Caki2 (cell line): ENCODE measurements at places on chromosomes 1 and 21. TPM values are rescaled to one million over a fixed set of nuclear protein-coding genes. Genes with fewer than 3 reads are reported as not detected.

HYI gene
- total RNA-seq = 40.6 and 79.4 TPM in 2 replicates

SYT6 gene
- total RNA-seq = not detected in 2 replicates

FMO5 gene
- 0.30 and 0.35 TPM in 2 replicates for total RNA-seq

CELA3B gene
- total RNA-seq = not detected in 2 replicates

PARS2 gene
- total RNA-seq = 11.1 and 12.0 TPM in 2 replicates

TNFAIP8L2 gene
- not detected in 2 replicates for total RNA-seq

OR2L2 gene
- not detected in 2 replicates for total RNA-seq

TNFRSF18 gene
- total RNA-seq = not detected in 2 replicates

RAB13 gene
- total RNA-seq = 18.3 and 34.7 TPM in 2 replicates

DDAH1 gene
- 11.8 and 16.9 TPM in 2 replicates for total RNA-seq

CFAP107 gene
- not detected in 2 replicates for total RNA-seq

DNA sequence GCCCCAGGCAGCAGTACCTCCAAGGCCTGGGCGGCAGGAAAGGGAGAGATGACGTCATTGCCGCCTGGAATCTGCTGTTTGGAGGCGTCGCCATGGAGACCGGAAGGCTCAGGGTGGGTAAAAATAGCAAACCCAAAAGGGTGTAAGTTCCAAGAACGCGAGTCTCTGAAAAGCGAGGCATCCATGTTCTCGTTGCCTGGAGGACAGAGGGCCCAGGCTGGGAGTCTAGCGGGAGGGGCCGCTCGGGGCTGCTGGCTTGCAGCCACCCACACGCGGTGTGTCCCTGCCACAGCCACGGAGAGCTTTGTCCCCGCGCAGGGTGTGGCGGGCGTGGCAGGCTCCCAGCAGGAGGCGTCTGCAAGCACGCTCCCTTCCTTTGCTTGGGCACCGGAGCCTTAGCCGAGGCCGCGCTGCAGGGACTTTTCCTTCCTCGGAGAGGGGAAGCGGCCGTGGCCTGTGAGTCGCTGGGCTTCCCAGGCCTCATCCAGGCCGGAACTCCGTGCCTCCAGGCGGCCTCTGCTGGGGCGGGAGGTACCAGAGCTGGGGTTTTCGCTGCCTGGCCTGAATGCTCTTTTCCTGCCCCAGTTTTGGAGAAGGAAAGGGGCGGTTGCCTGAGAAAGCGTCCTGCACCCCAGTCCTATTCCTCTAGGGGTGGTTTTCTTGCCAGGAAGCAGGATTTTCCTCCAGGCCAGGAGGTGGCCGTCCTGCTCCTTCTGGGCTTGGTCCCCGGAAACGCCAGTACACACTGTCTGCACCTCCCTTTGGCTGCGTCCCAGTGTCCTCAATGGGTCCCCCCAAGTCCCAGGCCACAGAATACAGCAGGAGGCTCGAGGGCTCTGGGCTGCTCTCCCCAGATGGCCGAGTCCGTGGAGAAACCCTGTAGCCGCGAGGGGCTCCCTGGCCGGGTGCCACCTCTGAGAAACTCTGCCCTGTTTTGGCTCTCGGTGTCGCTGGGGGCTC, 15.3 kb upstream of the SKI start:
- DNase-seq = peak; percentile 91

DNA sequence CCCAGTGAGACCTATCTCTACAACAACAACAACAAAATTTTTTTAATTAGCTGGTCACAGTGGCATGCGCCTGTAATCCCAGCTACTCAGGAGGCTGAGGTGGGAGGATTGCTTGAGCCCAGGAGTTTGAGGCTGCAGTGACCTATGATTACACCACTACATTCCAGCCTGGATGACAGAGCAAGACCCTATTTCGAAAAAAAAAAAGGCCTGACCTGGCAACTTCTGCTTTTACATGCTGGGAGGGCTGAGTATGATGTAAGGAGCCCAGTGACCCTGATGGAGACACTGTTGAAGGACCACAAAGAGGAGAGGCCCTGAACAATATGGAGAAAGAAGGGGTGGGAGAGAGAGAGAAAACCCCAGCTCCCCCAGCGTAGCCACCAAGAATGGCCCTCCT, 9.2 kb upstream of the VPS26C start:
- no peak for DNase-seq

DNA sequence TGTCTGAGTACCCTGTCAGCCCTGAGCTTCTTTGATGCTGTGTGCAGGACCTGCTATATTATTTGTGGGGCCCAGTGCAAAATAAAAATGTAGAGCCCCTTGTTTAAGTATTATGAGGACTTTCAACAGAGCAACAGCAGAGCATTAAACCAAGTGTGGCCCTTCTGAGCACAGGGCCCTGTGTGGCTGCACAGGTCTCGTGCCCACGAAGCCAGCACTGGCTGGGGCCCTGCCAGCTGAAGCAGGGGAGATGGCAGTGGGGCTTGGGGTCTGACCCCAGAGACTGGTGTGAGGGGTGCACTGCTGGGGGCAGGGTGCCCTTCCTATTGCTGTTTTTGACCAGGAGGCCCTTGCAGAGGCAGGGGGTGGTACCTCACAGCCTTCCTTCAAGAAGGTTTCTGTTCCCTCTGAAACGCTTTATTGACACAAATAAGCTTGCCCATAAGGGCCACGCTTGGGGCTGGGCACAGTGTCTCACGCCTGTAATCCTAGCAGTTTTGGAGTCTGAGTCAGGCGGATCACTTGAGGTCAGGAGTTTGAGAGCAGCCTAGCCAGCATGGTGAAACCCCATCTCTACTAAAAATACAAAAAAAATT, 2.2 kb upstream of the SEMA4A start:
- peak; percentile 40 for DNase-seq

- no peak for DNase-seq
Measured at GRCh38 chr1:222940095-222940494, 125.3 kb downstream of the DISP1 start.

- no peak for DNase-seq
Measured at GRCh38 chr1:213997038-213997771, 9.4 kb downstream of the PROX1 start.

DNA sequence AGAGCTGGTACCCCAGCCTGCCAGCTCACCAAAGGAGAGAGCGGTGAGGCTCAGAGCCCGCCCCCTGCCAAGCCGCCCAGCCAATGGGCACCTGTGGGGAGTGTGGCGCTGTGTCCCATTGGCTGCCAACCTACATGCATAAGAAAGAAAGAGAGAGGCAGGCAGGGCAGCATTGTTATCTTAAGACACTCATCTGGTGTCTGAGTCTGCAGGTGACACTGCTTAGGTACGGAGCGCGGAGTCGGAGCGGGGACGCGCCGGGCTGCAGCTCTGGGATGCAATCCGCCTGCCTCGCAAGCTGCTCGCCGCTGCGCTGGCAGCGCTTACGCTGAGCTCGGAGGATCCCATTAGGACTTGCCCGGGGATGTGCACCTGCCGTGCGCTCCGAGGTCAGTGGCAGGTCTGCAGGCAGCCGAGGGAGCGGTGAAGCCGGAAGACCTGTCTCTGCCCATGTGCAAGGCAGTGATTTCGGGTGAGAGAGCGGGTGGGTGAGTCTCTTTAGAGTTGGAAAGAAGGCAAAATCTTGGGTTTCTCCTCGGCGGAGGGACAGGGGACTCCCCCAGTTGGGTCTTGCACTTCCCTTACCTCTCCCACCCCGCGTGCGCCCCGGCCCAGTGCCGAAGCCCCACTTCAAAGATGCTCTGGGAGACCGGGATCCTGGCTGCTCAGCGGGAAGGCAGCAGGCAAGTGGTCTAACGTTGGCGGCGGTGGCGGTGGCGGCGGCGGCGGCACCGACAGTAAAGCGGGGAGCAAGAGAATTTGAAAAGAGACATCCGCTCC, at the start of gene BRINP2:
Gene BRINP2 (plus strand): TSS at position 203 of the 780 bp plus-strand sequence. CDS start 58,919 bp downstream, outside the sequence.
- peak; percentile 90 for DNase-seq

DNA sequence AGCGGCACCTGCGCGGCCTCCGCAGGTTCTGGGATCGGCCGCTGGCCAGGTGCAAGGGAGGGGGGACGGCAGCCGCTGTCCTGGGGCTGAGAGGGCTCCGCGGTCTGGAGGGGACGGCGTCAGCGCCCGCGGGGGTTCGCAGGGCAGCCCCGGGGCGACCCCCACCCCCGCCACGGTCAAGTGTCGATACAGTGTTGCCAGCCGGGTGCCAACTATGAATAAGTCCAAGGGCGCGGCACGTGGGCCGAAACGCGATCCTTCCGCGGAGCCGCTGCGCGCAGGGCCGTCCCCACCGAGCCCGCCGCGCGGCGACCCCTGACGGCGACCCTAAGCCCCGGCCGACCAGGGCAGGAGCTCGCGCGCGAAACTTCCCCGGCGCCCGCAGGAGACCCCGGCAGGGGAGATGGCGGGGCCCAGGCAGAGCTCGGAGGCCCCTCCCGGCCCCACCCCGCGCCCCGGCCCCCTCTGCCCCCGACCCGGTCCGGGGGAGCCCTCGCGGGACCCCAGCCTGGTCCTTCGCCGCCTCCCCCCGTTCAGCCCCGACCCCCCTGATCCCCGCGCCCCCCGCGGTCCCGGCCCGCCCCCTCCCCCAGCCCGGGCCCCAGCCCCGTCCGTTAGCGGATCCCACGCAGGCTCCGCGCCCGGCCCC, 586 bp upstream of the AGPAT3 start:
- peak; percentile 40 for DNase-seq

DNA sequence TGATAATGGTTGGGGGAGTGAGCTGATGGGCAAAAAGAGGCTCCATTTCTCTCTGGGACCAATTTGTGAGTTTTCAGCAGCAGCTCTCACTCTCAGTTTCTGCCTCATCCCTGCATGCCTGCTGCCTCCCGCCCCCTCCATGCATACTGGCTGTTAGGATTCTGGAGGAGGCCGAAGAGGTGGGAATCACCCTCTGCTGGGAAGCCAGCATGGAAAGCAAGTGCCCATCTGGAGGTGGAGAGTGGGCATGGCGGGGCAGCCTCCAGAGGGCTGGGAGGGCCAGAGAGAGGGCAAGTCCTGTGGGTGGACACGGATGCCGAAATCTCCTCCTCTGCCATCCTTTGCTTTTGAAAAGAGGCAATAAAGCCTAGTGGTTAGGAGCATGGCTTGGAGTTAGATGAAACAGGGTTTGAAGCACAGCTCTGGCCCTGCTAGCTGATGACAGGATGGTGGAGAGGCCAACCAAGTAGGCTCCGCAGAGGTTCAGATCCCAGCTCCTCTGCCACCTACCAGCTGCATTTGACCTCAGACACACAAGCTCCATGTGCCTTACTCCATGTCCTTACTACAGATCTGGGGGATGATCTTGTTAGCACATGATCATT, 113.4 kb downstream of the GRIK3 start:
- DNase-seq = no peak

DNA sequence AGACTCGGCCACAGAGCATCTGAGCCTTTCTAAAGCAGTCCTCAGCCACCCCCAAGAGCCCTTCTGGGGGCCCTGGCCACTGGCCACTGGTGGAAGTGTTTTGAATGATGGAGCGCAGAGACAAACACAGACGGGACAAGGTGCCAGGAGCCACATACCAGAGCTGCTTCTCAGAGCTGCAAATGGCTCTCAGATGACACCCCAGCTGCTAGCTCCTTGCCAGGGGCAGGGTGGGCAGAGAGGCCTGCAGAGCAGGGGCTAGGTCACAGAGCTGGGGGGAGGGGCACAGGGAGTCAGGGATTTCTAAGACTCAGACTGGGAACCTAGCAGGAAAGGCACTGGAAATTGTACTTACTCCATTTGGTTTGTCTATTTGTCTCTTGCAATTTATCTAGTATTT, 30.4 kb downstream of the KCNN3 start:
- no peak for DNase-seq

DNA sequence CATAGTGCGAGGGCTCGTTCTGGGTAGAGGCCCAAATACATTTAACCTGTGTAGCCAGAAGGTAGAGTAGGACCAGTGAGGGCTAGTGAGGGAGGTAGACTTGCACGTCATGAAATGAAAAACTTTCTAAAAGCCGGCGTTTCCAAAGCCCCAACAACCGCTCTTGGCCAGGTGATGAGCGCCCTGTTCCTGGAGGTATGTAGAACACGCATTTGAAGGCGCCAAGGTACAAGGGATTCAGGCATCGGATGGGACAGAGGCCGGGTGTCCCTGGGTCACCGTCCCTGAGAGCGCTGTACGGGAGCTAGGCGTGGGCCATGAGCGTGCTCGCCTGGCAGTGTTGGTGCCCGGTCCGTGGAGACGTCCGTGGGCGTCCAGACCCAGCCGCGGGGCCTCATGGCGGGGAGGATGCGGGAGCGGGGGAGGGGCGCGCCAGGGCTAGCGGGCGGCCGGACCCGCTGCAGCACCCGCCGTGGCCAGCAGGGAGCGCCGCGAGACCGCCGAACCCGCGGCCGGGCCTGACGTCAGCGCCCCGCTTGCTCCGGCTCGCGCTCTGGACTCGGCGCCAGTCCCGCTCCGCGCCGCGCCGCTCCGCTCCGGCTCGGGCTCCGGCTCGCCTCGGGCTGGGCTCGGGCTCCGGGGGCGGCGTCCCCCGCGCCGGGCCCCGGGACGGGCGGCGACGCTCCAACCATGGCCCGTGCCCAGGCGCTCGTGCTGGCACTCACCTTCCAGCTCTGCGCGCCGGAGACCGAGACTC, at the start of gene PTPRU:
Gene PTPRU (plus strand): TSS at position 568 of the 757 bp plus-strand sequence. CDS start 123 bp downstream, at position 691.
- DNase-seq = peak; percentile 62

DNA sequence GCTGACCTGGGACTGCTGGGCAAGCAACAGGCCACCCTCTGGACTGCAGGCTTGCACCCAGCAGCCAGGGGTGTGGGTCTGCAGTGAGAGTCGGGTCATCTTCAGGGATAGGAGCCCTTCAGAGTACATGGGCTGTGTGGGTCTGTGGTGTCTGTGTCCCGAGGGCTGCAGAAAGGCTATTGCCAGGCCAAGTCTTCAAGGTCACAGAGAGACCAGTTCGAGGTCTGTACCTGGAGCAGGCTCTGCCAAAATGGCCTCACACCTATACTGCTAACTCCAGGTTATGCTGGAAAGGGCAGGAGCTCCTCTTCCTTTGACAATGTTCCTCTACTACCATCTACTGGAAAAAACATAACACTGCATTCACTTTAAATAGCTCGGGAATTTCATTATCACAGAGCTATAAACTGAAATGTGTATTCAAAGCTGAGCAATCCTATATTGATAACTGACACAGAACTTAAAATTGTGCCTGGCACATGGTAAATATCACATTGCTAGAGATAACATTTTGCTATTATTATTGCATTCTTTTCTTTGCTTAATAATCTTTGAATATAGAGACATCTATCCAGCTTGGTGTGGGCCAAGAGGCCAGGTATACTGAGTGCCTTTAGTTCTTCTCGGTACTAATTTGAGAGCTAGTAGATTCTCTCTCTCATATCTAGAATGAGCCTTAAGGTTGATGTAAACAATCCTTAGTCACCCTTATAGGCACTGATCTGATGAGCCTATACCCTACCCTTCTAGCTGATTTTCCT, 6.9 kb upstream of the DNAH14 start:
- peak; percentile 40 for DNase-seq

DNA sequence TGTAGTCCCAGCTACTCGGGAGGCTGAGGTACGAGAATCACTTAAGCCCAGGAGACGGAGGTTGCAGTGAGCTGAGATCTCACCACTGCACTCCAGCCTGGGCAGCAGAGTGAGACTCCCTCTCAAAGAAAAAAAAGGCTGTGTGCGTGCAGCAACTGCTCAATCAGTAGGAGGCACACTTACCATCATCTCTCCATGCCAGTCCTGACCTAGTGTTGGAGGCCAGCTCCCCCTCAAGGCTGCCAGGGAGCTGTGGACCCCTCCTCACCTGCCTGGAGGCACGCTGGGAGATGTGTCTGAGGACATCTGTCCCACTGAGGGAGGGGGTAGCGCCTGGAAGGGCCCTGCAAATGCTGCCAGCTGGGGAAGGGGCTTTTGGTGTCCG, 11.9 kb downstream of the RPS6KA1 start:
- no peak for DNase-seq
